Camera-type eye (tissue), 1 donor: ENCODE measurements at places on chromosomes 1 and 21. TPM values are rescaled to one million over a fixed set of nuclear protein-coding genes. Genes with fewer than 3 reads are reported as not detected.

PRAMEF4 gene
- total RNA-seq: not detected

LAD1 gene
- total RNA-seq: 3.8 TPM

F5 gene
- 11.3 TPM for total RNA-seq

RGS13 gene
- not detected for total RNA-seq

NHLH1 gene
- total RNA-seq: 2.7 TPM

CD1E gene
- total RNA-seq: not detected

TFF1 gene
- not detected for total RNA-seq

MEF2D gene
- total RNA-seq: 27.3 TPM

ACAP3 gene
- 136 TPM for total RNA-seq

DDR2 gene
- 75.1 TPM for total RNA-seq

FALEC gene
- total RNA-seq: not detected

CFHR5 gene
- total RNA-seq: not detected

UBE2Q1 gene
- 36.9 TPM for total RNA-seq
